NCI-H460 (cell line): ENCODE measurements at places on chromosomes 3 and 15.

GRCh38 chr15:92392462-92392861, 1.2 kb upstream of the ST8SIA2 start:
- no peak for DNase-seq

DNA sequence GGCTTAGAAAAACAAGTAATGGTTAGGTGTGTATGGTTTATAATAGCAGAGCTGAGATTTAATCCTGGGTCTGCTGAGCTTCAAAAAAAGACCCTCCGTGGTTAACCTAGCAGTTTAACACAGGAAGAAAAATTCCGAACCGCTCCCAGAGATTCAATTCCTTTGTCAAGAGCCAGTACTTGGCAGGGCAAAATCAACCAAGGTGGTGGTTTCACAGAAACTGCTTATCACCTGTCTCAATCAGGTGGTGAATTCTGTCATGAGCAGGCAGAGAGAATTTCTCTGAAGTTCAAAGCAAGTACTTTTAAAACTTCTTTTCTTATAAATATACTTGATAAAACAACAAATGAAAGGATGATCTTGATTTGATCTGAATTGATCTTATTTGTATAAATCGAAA, 17.2 kb downstream of the SYNPR start:
- DNase-seq: no peak

- DNase-seq: no peak
Observed at GRCh38 chr3:176595307-176595706, 602.0 kb downstream of the TBL1XR1 start.

GRCh38 chr15:75989045-75989444, 23.2 kb downstream of the NRG4 start:
- DNase-seq: no peak

DNA sequence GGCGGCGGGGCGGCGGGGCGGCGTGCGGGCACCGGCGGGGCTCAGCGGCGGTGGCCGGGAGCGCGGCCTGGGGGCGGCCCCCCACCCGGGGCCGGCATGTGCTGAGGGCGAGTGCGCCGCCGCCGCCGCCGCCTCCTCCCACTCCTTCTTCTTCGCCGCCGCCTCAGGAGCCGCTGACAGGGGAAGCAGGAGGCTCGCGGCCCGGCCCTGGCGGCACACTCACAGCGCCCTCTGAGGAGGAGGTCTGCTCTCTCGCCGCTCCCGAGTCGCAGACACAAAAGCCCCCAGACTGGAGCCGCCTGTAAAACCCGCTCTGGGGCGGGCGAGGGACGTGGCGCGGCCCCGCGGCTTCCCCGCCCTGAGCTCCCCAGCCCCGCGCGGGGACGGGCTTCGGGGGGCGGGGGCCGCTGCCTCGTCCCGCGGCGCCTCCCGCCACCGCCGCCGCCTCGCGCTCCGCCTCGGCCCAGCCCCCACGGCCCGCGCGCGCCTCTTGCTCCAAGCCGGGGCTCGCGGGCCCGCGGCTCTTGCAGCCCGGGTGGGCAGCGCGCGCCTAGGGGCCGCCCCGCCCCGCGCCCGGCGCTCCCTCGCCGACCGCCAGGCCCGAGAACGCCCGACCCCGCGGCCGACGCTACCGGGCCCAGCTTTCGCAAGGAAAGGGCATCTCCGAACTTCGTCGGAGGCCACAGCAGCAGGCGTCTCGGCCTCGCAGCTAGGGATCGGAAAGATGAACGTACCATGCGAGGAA, at the start of gene PYGO1:
Gene PYGO1 (minus strand): TSS at position 276 of the 745 bp plus-strand sequence. CDS start 462 bp downstream, outside the sequence.
- DNase-seq: no peak

DNA sequence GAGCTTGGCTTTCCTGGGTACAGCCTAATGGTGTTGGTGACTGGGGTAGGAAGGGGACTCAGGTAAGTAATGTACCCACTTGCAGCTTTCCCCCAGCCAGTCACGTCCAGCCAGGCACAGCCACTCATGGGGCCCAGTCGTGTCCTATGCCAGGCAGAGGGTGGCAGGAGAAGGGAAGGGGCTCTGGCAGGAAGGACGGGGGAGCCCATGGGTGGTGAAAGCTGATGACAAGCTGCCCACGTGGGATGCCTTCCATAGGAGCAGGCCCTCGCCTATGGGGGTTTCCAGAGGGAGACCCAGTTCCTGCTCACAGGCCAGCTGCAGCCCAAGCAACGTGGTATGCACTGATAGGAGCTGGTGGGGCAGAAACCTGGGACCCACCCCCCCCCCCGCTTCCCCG, 10.7 kb downstream of the CHAC1 start:
- DNase-seq: no peak

DNA sequence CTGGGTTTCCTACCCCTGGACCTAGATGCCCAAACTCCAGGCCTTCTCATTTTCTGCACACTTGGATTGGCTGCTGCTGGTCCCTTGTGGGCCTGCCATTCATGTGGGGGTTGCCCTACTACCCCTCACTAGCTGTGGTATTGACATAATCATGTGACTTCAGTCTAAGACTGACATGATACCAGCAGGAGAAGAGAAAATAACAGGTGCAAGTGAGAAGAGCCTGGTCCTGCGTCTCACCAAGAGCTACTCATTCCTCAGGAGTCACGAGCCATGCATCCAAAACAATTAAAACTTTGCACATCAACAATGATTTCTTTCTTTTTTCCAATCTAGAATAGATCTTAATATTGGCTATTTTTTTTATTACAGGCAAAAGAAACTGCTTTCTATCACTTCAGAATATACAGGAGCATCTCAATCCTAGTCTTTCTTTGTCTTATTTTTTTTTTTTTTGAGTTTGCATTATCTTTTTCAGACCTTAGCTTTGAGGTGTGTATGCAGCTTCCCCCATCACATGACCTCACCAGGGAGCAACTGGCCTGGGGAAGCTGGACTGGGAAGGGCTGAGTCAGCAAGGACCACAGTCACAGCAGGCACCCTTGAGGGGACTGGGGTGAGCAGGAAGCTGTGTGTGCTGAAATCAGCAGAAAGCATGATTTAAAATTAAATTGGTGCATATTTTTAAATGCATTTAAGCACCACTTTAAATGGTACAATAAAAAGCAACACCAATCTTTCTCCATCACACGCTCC, 27.6 kb downstream of the SLC9A9 start:
- no peak for DNase-seq

- no peak for DNase-seq
Observed at GRCh38 chr3:74801924-74802323, 187.5 kb upstream of the CNTN3 start.

- peak; percentile 41 for DNase-seq
Observed at GRCh38 chr15:65101411-65101890, 13.5 kb downstream of the UBAP1L start.

GRCh38 chr3:16171009-16171408, 3.5 kb upstream of the GALNT15 start:
- no peak for DNase-seq

DNA sequence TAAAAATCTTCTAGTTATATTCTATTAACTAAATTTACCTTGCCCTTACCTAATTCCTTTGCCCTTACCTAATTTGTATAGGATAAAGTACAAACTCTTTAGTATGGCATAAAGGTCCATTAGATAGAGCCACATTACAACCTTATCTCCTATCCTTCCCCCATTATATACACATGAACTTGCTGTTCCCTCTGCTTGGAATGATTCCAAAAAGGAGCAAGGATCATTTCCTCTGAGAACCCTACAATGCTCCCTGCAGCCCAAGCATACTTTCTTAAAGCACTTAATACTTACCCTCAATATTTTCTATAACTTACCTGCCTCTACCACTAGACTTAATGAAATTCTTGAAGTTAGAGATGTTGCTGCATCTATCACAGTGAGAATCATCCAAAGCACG, 118.9 kb upstream of the CCDC54 start:
- DNase-seq: no peak

DNA sequence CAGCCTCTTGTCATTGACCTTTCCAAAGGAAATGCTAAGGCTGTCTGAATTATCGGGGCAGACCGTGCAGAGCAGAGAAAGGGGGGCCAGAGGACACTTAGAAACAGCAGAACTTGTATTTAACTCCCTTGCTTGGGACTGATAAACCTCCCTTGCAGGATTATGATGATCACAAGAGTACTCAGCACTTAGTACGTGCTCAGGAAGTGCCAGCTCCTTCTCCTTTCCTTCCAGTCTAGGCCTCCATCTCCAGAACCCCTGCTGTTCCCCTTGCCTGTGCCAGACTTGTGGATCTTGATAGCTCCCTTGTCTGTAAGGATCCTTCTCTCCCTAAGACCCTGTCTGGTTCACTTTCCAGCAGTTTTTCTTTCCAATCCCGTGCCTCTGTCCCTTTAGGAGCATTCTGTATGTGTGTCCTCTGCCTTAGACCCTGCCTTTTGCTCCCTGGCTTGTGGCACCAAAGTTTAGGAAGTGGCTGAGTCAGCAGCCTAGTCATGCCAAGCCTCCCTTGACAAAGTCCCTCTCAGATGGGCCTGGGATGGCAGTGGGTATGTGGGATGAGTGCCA, 747 bp downstream of the SORD start:
- DNase-seq: peak; percentile 5

GRCh38 chr3:70400194-70400593, 87.8 kb upstream of the MDFIC2 start:
- no peak for DNase-seq

GRCh38 chr3:99647081-99647480, 8.7 kb downstream of the COL8A1 start:
- DNase-seq: no peak

DNA sequence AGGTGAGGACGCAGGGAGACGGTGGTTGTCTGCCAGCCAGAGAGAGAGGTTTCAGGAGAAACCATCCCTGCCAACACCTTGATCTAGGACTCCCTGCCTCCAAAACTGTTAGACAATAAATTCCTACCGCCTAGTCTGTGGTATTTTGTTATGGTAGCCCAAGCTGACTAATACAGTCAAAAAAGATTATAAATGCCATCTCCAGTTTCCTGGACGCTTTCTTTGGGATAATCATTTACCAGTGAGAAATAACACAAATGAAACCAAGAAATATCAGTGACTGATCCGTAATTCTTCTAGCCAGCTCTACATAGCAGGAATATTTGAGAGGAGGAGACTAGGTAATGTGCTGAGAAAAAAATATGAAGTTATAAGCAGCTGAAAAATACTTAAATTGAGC, 707.8 kb upstream of the LMCD1 start:
- no peak for DNase-seq

DNA sequence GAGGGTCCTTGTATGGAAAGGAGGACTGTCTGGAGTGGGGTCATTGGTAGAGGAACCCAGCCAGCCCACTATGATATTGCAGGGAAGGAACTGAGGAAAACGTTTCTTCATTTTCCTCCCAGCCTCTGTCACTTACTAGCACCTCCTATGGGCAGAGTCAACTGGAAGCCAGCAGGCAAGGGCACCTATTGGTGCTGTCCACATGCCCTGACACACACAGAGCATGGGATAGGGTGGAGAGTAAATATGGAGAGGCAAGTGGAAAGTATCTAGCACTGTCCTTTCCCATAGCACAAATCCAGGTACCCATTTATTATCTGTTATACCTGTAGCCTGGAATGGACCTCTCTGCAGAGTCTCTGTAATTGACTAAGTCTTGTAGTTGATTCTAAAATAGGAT, 285.6 kb downstream of the WDR72 start:
- no peak for DNase-seq

GRCh38 chr3:73393005-73393404, 231.7 kb downstream of the PDZRN3 start:
- DNase-seq: no peak

DNA sequence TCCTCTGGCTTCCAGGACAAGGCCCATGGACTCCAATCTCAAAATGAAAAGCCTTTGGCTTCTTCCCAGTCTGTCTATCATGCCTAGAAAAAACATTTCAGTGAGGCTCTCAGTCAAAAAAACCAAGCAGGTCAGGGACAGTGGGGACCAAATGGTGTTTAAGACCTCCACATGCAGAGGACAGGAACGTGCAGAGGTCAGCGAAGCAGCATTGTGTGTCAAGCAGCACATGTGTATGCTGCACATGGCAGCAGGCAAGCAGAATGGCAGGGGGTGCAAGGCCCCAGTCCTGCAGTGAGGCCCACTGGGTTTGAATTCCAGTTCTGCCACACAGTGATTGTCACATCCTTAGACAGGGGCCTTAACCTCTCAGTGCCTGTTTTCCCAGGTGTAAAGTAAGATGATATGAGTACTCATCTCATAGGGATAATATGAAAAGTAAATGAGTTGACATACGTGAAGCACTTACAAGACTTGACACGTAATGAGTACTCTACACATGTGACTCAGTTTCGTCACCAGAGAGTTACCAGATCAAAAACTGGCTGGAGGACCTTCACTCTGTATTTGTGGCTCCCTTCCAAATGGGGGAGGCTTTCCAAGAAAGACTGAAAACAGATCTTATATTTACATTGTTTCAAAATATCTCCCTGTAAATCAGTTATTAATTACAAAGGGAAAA, 11.2 kb downstream of the STIMATE start:
- DNase-seq: no peak

DNA sequence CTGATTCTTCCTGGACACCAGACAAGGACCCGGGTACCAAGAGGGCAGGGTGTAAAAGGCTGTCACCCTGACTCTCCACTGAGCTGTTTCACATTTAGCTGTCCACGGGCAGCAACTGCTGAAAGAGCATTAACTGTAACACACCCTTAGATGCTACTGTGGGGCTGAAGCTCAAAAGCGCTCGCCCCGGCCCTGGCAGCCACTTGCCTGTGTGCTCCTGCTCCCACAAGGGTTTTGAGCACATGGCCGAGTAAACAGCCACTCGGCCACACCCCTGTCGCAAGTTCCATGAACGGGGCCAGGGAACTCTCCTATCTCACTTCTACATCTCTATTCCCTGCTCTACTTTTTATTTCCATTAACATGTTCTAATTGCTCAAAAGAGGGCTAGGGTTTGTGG, 421.7 kb downstream of the TUSC7 start:
- no peak for DNase-seq

DNA sequence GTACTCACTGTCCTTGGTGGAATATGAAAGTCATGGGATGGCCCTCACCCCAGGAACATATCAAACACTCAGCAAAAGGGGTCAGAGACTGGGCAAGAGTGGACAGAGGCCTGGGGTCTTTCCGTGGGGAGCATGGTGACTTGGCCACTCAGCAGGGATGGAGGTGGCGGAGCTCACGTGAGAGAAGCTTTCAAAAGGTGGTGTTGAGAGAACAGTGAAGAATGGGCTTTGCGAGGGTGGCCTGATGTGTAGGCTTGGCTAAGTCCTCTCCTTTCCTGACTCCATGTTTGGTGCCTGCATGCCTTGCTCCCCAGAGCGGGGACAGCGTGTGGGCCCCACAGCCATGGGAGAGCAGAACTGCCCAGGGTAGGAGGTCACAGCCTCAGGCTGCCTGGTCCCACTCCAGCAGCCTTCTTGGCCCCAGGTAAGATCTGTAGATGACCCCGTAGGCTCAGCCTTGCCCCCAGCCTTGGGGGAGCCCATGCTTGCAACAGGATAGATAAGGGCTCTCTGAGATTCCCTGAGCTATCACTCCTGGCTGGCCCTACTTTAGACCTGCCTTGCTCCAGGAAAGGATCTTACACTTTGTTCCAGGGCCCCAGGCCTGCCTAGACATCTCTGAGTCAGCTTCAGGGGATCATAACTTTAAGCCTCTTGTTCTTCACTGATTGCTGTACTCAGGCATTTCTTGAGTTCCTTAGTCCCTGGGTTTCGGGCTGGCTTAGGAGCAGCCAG, 17.0 kb downstream of the RPLP1 start:
- no peak for DNase-seq

- no peak for DNase-seq
Observed at GRCh38 chr15:44565387-44566154, 28.6 kb downstream of the EIF3J start.

GRCh38 chr15:63374686-63375520, 6.7 kb downstream of the CA12 start:
- no peak for DNase-seq

- DNase-seq: no peak
Observed at GRCh38 chr15:85415783-85416182, 35.4 kb downstream of the AKAP13 start.

GRCh38 chr3:10672422-10672821, 143.6 kb upstream of the SLC6A11 start:
- DNase-seq: no peak
